Stimulated activated CD8-positive, alpha-beta memory T cell treated with anti-CD3 and anti-CD28 coated beads, Interleukin-7, amount 100 ng/mL, for 48 hours (primary cell): ENCODE measurements at places on chromosomes 13 and 19.

GRCh38 chr19:4495471-4495870, 22.8 kb downstream of the PLIN4 start:
- no peak for DNase-seq

- DNase-seq = no peak
These were observed 911.7 kb upstream of the PCDH20 start for GRCh38 chr13:62327367-62327766.

DNA sequence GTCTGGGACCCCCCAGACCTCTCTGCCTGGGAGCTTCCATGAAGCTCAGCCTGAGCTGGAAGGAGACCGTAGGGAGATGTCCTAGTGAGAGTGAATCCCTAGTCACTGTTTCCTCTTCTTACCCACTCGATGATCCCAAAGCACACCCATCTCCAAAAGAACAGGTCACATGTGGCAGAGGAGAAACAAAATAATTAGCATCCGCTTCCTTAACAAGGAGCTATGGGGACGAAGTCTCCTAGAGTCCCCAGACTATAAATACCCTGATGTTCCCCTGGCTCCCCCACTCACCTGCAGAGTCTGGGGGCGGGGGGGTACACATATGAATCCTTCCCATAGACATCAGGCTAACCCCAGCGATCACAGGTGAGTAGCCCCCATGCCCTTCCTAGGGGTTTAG, at the start of gene OR1I1:
OR1I1 (plus strand) TSS at position 301 of the 400 bp plus-strand sequence. CDS start 4,855 bp downstream, outside the sequence.
- no peak for DNase-seq

DNA sequence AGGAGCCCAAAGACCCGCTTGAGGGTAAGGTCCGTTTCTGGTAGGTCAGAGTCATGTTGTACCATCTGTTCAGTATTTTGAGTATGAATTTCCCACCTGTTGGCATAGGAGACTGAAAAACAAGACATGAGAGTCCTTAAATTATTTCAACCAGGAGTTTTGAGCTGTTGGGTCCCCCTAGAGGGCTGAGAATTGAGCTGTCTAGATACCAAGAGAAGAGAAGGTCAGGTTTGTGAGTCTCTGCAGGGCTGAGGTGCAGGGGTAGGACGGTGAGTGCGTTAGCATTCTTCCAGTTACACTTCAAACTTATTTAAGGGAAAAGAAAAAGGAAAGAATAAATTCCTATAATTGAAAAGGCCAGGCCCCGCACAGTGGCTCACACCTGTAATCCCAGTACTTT, 5.0 kb downstream of the CBLC start:
- DNase-seq = no peak

GRCh38 chr19:29878973-29879654, 62.9 kb upstream of the URI1 start:
- DNase-seq = no peak

GRCh38 chr19:4584670-4585460, 25.4 kb upstream of the SEMA6B start:
- no peak for DNase-seq

GRCh38 chr19:17540174-17540573, 15.3 kb upstream of the COLGALT1 start:
- no peak for DNase-seq

DNA sequence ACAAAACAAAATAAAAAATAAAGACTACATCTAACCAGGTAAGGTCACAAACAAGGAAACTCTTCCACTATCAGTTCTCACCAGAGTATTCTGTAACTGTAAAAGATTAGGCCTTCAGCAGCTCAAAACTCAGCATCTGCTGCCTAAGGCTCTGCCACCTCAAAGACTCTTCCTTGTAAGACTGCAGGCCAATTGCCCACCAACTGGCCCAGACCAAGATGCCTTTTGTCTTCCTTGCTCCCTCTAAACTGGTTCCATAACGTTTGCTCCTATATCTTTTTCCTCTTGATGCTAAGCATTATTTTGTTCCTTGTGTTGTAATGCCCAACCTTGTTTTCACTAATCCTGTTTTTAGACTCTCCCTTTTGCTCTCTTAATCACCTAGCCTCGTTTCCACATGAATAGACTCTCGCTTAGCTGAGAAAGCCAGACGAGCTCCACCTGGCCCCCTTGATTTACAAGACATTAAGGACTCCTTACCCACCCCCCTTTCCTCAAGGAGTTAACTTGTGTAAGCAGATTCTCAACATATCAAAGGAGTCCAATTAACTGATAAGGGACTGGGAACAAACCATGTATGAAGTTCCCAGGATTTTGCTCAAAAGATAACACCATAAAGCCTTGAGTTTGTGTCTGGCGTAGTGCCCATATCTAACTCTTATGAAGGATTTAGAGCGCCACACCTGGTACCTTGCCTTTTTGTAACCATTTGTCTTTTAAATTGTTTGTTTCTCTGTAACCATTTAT, 1.5 kb downstream of the ZNF814 start:
- DNase-seq = no peak

DNA sequence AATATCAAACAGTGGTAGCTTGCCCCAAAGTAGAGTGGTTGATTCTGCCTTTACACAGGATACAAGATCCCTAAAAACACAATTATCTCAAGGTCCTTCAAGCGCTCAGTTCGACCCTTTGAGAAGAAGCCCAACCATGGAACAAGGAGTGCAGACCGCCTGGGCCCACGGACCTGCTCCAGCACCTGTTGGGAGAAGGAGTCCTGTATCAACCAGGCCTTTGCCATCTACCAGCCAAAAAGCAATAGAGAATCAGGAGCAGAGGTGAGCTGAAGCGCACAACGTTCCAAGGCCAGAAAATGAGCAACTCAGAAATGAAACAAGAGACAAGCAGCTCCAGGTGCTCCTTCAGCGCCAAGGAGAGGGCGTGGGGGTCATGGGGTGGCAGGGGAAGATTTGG, 6.3 kb upstream of the LILRB3 start:
- no peak for DNase-seq

DNA sequence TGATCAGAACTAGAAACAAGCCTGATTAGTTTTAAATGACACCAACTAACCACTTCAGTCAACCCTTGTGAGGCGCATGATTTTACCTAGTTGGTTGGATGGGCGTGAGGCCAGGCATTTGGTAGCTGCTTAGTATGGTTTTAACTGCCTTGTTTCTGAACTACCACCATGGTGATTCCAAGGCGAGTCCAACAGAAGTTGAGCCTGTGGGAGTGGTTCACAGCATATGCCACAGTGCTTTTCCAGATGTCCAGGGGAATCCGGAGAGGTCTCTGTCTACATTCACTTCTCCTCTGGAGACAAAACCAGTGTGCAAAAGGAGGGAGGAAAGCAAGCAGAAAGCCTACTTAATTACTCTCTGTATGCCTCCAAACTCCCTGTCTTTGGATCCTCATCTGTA, 524.1 kb downstream of the GPC6 start:
- no peak for DNase-seq

DNA sequence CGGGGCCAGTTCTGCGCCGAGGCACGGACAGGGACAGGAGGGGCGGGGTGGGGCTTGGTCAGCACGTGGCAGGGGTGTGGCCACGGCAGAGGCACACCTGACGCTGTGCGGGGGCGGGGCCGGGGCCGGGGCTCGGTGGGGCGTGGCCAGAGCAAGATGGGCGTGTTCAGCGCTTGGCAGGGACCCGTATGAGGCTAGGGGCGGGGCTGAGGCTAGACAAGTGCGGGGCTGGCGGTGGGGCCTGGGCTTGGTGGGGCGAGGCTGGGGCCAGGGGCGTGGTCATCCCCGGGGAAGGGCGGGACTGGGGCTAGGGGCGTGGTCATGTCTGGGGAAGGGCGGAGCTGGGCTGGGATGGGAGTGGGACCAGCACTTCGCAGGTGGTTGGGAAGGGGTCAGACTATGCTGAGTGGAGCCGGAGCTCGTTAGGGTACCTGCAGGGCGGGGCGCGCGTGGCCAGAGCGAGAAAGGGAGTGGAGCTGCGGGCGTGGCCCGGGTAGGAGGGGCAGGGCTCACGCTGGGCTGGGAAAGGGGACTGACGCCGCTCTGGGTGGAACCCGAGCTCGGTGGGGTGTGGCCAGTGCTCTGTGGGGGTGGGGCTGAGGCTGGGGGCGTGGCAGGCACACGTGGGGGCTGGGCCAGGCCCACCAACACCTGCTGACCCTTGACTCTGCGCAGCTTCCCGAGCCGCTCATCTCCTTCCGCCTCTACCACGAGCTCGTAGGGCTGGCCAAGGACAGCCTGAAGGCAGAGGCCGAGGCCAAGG, 12.8 kb downstream of the POLR2E start:
- DNase-seq = peak; percentile 85

DNA sequence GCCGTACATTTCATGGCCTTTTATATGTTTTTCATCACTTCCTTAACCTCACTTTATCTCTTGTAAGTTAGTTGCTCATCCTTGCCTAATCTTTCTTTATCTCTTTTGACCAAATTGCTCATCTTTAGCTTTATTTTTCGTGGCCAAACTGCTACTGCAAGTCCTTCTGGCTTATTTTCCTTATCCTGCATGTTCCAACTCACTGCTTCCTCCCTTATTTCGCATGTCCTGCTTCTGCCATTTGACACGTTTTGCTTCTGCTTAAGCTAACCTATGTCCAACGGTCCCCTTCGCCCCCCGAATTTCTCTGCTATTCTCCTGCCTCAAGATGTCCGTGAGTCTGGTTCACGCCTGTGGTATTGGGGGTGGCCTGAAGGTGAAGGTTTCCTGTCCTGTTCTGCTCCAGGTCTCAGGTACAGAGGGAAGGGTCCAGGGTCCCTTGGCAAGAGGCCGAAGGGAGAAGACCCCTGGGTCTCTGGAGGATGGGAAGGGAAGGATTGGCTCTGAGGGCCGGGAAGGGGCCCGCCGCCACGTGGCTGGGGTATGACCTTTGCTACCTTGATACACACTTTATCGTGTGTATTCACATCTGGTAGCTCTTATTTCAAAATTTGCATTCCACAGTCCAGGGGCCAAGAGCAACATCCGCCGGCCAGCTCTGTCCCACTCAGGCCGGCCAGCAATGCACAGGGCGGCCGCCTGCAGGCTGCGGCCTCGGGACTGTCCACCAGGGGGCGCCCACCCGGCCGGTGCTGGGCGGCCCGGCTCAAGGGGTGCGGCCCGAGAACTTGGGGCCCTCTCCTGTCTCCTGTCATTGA, 2.9 kb upstream of the C19orf85 start:
- no peak for DNase-seq

- no peak for DNase-seq
These were observed 127.5 kb downstream of the FREM2 start for GRCh38 chr13:38814331-38814730.

GRCh38 chr19:33157906-33158305, 26.0 kb downstream of the WDR88 start:
- DNase-seq = no peak

DNA sequence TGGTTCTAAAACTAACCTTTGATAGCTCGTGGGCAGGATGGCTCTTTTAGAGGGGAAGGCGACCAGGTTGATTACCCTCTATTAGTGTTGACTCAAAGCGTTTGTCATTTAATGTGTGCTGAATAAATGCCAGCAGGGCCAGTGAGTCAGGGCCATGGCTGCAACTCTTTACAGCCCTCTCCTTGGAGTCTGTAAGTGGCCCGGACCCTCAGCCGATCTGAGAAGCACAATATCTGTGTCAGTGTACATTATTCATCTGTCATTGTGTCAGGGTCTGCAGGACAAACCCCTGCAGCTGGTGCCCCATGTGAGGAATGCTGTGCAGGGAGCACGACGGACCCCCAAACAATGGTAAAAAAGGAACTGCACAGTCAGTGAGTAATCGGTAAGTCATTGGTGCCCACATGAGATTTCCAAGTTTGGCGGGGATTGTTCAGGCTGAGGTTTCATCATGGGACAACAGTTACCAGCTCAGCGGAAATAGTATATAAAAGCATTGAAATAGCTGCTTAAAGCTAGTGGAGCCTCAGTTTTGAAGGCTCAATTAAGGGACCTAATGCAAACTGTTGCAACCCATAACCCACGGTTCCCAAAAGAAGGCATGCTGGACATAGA, 139.1 kb downstream of the ZNF675 start:
- DNase-seq = no peak

DNA sequence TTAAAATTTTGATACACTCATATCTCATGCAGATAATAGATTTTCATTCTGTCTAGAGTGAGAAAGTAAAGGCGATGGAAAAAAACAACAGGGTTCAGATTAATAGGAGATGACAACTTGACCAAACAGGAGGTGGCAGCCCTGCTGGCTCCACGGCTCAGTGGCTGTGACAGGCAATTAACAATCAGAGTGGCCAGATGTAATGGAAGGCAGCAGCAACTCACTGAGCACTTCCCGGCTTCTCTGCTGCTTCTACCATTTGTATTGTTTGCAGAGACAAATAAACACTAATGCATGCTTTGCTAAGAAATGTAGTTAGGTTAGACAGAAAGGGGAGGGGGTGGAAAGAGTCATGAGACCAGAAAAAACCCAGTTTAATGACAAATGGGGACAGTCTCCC, 473.0 kb upstream of the SLC10A2 start:
- DNase-seq = no peak

DNA sequence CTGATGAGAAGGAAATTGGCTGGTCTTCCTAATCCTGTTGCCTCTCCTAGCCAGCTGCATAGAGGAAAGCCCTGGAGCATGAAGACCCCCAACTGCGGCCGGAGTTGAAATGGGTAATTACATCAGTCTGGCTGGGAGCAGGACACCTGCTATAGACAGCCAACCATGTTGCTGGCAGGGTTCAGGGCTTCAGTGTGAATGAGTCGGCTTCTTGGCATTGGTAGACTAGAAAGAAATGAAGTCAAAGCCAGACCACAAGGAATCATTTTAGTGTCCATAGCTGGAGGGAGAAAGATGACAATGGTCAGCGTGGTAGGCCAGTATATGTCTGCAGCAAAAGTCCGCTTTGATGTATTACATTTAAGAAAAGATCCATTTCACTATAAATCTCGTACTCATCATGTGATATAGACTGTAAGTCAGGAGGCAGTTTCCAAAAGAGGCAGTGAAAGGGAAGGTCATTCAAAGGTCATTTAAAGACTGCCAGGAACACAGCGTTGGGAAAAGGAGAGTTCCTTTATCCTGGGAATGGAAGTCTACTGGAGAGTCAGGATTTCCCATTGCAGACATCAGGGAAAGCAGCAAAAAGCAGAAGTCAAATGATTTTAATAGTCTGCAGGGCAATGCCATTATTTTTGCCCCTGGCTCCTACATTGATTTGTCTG, 262.7 kb downstream of the DNAJC15 start:
- no peak for DNase-seq

- DNase-seq = no peak
These were observed 48.9 kb upstream of the TNFSF11 start for GRCh38 chr13:42525035-42525504.

DNA sequence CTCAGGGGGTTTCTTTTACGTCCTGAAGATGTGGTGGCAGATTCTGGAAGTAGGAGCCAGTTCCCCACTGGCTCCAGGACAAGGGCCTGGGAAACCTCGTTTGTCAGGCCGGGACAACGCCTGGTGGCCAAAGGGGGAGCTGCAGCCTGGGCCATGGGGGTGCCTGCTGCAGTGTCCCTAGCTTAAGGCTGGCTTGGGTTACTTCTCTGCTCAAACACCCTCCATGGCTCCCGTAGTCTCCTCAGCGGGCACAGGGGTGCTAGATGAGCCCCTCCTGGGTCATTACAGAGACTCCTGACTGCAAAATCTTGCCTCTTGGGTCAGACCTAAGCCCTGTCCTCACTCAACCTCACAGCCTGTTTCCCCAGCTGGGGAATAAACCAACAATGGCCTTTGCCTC, 14.7 kb downstream of the CILP2 start:
- DNase-seq = no peak

- peak; percentile 11 for DNase-seq
These were observed 1.3 kb upstream of the KLK8 start for GRCh38 chr19:51002542-51003311.

- DNase-seq = no peak
These were observed 5.8 kb downstream of the CHAMP1 start for GRCh38 chr13:114320065-114320464.

- DNase-seq = no peak
These were observed 49.7 kb downstream of the UBL3 start for GRCh38 chr13:29800687-29801086.
